ENCODE measurements at places on chromosomes 16 and 17.

- no peak overlapping the region for H3K4me3 ChIP-seq
- no peak overlapping the region for H3K27ac ChIP-seq
- no peaks in the 10 kb centered on the region for H3K27me3 ChIP-seq
- DNase-seq: no peak
- H3K36me3 ChIP-seq: no peaks in the 10 kb centered on the region
- H3K4me1 ChIP-seq: no peaks in the 10 kb centered on the region
Measured at GRCh38 chr17:73010414-73010813, 82.1 kb downstream of the SLC39A11 start.

DNA sequence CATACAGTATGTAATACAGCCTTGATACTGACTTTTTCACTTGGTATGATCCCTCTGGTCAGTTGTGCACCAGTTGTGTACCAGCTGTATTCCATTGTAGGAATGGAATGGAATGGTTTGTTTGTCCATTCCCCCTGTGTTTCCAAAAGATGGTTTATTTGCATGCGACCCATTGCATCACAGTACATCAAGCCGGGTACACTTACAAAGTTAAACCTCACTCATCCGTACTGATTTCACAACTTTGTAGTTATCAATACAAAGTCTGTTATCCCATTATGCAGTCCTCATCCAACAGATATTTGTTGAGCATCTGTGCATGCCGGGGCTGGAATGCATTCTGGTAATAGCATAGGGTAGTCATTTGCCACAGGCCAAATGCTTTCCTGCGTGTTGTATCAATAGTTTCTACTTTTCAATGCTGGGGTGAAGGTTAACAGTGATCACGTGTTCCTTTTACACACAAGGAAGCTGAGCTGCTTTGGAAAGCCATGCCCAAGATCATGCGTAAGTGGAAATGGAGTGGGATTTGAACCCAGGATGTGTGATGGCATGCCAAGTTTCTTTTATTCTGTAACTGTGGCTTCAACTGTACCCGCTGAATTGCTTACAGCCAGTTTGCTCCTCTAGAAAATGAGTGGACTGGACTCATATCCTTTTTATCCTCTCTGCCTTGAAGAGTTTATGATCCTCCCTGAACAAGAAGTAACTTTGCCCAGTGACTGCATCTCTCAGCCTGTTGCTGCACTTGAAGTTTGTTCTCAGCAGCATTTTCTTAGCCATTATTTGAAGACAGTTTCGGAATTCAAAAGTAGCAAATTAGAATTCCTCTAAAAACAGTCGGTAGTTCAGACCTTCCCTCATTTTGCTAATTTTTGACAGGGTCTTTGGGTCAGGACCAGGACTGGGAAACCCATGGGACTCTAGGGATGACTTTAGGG is 228.5 kb downstream of the CCDC182 start:
- DNase-seq: no peak
- peaks cover 30% of the 10 kb centered on the region for H3K4me1 ChIP-seq
- no peak overlapping the region for H3K27ac ChIP-seq
- no peaks in the 10 kb centered on the region for H3K36me3 ChIP-seq
- H3K27me3 ChIP-seq: no peaks in the 10 kb centered on the region

DNA sequence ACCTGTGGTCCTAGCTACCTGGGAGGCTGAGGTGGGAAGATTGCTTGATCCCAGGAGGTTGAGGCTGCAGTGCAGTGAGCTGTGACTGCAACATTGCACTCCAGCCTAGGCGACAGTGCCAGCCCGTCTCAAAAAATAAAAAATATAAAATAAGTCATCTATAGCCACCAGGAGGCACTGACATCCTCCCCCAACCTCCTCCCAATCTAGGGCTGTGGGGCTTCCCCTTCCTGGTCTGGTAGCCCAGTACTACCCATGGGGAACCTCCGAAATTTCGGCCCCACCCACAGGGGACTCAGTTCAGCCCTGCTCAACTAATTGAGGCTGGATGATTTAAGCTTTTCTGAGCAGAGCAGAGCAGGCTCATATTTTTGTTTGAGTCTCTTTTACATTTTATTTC is 3.2 kb downstream of the ZSCAN10 start:
- H3K27me3 ChIP-seq: peaks cover 6% of the 10 kb centered on the region
- no peak overlapping the region for H3K4me3 ChIP-seq
- no peak for DNase-seq
- H3K4me1 ChIP-seq: peaks cover 5% of the 10 kb centered on the region
- no peak overlapping the region for H3K27ac ChIP-seq

DNA sequence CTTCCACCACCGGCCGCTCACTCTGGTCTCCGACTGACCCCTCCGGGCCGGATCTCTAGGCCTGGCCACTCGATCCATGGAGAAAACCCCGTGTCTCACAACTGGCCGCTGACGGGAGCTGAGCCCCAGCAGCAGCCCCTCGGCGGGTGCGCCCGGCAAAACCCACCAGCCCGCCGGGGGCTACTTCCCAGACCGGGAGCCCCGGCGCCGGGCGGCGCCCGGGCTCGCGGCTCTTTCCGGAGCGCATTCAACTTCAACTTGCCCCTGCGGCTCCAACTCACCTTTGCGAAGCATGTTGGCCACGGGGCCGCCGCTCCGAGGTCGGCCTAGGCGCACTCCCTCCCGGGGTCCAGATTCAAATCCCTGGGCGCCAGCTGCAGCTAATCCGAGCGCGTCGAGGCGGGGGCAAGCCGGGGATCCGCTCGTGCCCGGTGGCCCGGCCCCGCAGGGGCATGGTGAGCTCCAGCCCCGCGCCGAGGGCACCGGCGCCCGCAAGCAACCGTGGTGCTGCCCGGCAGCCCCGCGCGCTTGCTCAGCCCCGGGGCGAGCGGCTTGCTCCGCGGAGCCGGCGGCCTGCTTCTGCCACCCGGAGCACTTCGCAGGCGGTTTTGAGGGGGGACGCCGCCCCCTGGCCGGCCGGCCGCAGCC is 438 bp downstream of the RTN4RL1 start:
- no peaks in the 10 kb centered on the region for H3K36me3 ChIP-seq
- peak overlapping the region; percentile 60 for H3K4me3 ChIP-seq

GRCh38 chr16:71789136-71789535 is 19.5 kb downstream of the AP1G1 start:
- DNase-seq: no peak
- H3K27ac ChIP-seq: no peak overlapping the region
- peaks cover 32% of the 10 kb centered on the region for H3K36me3 ChIP-seq
- H3K4me1 ChIP-seq: peaks cover 15% of the 10 kb centered on the region

DNA sequence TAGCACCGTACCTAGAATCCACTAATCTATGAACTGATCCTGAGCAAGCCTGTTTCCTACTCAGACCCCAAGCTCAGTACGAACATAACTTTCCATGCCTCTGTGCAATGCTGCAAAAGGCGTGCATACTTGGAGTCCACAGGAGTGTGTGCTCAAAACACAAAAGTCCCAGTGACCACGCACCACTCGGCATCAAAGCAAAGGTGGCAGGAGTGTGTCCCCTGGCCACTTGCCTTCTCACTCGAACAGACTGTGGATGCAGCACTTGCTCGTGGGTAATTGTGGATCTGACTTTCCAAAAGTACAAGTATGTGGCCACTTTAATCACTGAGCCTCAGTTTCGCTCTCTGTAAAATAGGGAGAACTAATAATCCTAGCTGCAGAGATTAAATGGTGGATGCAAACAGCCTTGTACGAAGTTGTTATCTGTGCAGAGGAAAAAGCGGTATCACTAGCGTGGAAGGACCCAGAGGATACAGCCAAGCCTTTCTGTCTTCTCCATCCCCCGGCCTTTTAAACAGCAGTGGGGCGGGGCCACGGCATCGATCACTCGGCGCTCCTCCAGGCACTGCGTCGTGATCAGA is 311 bp upstream of the KDM8 start:
- no peaks in the 10 kb centered on the region for H3K27me3 ChIP-seq
- H3K36me3 ChIP-seq: no peaks in the 10 kb centered on the region
- peak overlapping the region; percentile 96 for H3K27ac ChIP-seq
- peak overlapping the region; percentile 79 for H3K4me3 ChIP-seq
- peaks cover 24% of the 10 kb centered on the region for H3K4me1 ChIP-seq

DNA sequence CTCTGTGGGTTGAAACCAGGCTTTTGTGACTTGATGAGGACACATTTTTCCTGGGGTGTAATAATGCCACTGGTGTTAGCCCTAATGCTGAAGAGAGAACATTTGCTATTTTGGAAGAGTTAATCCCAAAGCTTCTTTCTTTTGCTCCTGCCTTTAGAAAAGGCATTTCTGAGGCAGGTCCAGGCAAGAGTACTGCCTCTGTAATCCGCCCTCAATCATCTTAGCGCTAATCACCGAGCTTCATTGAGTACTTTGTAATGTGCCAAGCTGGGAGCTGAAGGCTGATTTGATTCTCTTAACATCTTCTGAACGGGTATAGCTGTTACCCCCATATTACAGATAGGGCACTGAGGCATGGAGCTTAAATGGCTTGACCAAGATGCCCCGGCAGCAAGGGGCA is 60.3 kb downstream of the AKAP1 start:
- no peaks in the 10 kb centered on the region for H3K4me1 ChIP-seq
- no peak overlapping the region for H3K4me3 ChIP-seq
- no peaks in the 10 kb centered on the region for H3K27me3 ChIP-seq
- no peak overlapping the region for H3K27ac ChIP-seq

GRCh38 chr17:46121841-46122485 is 71.3 kb downstream of the KANSL1 start:
- DNase-seq: no peak
- no peak overlapping the region for H3K4me3 ChIP-seq
- peaks cover 87% of the 10 kb centered on the region for H3K4me1 ChIP-seq
- H3K27ac ChIP-seq: peak overlapping the region; percentile 65
- no peaks in the 10 kb centered on the region for H3K27me3 ChIP-seq

- DNase-seq: no peak
- no peak overlapping the region for H3K4me3 ChIP-seq
- no peaks in the 10 kb centered on the region for H3K27me3 ChIP-seq
Measured at GRCh38 chr17:43784628-43785101, 4.4 kb downstream of the CFAP97D1 start.

DNA sequence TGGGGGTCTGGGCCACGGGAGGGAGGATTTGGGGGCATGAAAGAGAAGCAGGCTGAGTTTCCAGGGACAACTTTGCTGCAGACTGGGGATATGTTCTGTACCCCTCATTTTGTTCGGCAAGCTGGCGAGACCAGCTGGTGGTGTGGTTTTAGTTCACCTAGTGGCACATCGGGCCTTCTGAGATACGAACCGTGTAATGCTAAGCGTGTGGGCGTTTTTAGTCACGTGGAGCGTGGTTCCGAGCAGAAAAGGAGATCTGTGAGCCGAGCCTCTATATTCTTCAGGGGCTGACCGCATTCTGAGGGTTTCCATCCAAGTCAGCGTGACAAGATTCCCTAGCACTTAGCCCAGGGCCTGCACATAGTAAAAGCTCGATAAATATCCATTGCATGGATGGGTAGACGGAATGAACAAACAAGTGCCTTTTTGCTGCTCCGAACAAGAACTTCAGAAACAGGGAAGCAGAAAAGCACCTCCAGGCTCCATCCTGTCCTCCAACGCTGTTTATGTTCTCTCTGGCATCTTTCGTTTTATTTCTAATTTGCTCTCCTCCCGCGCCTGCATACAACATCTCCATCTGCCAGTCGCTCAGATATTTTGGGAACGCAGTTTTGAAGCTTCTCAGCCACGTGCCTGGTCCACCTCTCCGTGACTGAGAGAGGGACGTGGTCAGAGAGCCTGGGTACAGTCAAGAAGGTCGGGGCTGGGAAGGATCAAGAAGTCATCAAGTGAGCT is 5.8 kb downstream of the SYT17 start:
- H3K27ac ChIP-seq: no peak overlapping the region
- H3K36me3 ChIP-seq: no peaks in the 10 kb centered on the region
- no peak overlapping the region for H3K4me3 ChIP-seq
- H3K27me3 ChIP-seq: peaks cover 7% of the 10 kb centered on the region
- H3K4me1 ChIP-seq: no peaks in the 10 kb centered on the region

- H3K4me3 ChIP-seq: no peak overlapping the region
- H3K27me3 ChIP-seq: no peaks in the 10 kb centered on the region
- no peak for DNase-seq
Measured at GRCh38 chr17:64278614-64279013, 15.6 kb upstream of the TEX2 start.

DNA sequence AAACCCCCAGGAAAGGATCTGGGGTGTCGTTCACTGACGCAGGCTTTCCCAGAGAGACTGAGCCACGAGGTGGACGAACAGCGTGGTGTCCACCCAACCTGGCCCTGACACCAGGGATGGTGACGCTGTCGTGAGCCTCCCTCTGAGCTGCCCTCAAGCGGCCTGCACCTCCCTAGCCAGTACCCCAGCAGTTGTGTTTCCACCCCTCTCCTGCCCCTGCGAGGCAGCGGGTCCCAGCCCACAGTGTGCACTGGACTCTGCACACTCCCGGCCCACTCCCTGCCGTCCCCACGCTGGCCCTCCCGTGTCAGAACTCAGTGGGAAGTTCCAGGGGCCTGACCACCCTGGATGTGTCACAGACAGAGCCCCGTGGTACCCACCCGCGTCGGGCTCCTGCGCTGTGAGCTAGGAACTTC is 39.8 kb downstream of the CBFA2T3 start:
- H3K27ac ChIP-seq: peak overlapping the region; percentile 62
- no peaks in the 10 kb centered on the region for H3K36me3 ChIP-seq
- peaks cover 29% of the 10 kb centered on the region for H3K4me1 ChIP-seq
- no peak for DNase-seq

DNA sequence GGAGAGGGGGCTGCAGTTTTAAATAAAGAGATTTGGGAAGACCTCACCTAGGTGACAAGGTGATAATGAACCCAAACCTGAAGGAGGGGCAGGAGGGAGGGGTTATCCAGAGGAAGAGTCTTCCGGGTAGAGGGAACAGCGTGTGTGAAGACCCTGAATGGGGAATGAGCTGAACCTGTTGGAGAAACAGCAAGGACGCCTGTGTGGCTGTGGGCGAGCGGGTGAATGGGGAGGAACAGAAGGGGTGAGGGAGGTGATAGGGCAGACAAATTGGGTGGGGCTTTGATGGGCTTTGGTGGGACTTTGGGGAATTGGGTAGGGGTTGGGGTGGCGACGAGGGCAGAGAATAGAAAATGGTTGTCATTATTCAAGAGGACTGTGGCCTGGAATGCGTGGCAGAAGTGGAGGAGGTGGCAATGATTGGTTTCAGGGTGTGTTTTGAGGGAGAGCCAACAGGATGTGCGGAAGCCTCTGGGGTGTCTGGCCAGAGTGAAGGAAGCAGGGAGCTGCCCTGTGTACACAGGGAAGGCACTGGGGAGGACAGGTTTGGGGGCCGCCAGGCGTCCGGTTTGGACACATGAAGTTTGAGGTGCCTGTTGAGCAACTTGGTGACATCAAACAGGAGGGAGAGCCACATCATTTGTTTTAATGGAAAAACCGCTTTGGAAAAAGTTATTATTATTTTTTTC is 48.7 kb downstream of the NKD1 start:
- no peaks in the 10 kb centered on the region for H3K27me3 ChIP-seq
- no peak overlapping the region for H3K4me3 ChIP-seq
- no peak overlapping the region for H3K27ac ChIP-seq
- no peaks in the 10 kb centered on the region for H3K4me1 ChIP-seq
- no peaks in the 10 kb centered on the region for H3K36me3 ChIP-seq

GRCh38 chr17:73478768-73479424 is 165.3 kb downstream of the SDK2 start:
- H3K27me3 ChIP-seq: no peaks in the 10 kb centered on the region
- no peak for DNase-seq
- no peaks in the 10 kb centered on the region for H3K36me3 ChIP-seq
- no peak overlapping the region for H3K27ac ChIP-seq
- H3K4me3 ChIP-seq: no peak overlapping the region

All from gastrocnemius medialis (tissue), 4 donors.